ENCODE measurements at places on chromosomes 4 and X.

DNA sequence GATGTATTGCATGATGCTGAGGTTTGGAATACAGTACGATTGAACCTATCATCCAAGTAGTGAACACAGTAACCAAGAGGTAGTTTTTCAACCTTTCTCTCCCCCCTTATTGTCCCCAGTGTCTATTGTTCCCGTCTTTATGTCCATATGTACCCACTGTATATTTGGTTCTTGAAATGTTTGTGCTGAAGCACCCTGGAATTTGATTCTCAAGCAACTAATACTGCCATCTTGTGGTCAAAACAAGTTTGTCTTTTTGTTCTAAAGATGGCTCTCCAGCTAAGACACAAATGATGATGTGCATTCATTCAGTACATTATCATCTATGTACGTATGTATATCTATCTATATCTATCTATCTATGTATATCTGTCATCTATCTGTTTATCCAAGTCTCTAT, 33.5 kb upstream of the DCX start:
- no peak for DNase-seq

DNA sequence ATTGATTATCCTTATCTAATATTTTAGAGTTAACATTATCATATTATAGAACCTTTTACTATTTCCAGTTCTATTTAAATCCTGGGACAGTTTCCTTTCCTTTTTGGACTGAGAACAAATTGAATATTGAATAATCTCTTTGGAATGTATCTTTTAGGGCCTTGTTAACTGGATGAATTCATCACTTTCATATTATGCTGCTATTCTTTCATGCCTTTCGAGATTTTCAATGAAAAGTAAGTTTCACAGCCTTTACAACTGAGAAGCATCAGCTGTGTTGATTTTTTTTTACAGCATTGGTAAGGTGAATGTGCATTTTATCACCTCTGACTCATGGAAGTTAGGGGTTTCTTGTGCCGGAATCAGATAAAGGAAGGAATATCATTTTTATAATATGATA, 39.6 kb downstream of the PDLIM5 start:
- no peak for DNase-seq

DNA sequence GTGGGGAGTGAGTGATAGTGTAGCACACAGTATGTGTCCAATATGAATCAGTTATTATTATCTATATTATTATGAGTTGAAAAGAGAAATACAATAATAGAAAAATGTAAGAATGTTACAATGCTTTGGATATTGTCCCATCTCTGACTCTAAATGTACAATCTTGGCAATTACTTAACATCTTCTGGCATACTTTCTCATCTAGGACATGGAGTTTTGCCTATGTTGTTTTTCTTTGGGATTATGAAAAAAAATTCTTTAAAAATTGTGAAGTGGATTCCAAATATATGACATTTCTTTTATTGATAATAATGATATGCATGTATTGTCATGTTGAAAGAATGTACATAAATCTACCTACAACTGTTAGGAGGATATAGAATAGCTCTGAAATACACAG, 84.1 kb downstream of the TBCK start:
- DNase-seq, result no peak

- DNase-seq, result no peak
Observed at GRCh38 chr4:104416725-104417356, 77.9 kb downstream of the CXXC4 start.

DNA sequence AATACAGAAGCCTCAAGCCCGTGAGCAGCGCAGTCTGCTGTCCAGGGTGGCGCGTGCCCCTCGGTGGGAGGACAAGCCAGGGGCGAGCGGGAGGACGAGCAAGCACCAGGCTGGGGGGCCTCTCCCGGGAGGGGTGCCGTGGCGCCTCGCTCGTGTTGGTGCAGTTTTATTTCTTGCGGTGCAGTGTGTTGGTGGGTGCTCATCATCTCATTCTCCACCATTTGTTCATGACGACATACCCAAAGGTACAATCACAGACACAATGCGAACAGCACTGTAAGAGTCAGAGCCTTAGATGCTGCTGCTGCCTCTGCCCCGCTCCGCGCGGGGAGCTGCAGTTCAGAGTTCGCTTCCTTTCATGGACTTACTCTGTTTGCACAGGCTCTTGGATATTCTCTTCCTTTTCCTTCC, 30.3 kb downstream of the RGS12 start:
- DNase-seq, result no peak

DNA sequence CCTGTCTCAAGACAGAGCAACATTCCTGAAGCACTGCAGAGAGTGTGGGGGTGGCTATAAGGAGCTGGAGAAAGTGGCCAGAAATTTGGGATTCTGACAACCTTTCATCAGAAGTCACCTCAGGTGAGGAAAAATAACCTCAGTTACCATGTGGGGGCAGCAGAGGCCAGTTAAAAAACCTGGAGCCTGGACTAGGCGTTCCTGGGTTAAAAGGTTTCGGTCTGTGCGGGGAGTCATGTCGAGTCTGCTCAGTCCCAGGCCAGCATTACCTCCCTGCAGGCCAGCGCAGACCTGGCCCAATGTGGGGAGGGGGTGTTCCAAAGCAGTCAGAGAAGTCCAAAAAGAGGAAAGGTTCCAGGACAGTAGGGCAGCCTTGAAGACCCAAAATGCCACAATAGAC, 10.9 kb upstream of the NALF2 start:
- DNase-seq, result no peak

GRCh38 chrX:43479850-43480249, 176.2 kb upstream of the MAOA start:
- no peak for DNase-seq

DNA sequence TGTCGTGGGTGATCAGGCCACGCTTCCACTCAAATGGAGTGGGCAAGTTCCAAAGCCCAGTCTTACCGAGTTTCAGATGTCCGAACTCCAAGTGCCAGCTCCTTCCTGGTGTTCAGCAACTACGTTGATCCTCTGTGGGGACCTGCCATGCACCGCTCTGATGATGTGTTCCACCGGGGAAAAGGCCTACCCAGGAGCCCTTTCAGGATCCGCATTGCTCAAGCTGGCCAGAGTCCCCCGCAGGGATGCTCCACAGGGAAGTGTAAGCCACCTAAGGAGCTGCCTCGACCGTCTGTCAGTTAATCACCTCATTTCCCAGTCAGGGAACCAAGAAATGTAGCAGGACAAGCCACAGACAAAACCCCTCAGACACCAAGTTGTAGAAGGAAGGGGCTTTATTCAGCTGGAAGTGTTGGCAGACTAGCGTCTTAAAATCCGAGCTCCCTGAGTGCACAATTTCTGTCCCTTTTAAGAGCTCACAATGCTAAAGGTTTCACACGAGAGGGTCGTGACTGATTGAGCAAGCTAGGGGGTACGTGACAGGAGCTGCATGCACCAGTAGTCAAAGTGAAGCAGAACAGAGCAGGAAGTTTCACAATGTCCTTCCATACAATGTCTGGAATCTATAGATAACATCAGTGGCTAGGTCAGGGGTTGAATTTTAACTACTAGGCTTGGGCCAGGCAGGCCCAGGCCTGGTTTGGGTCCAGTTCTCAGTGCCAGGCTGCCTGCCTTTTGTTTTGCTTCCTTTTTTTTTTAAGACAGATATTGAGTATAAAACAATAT, 126.2 kb upstream of the ZDHHC15 start:
- DNase-seq, result no peak

DNA sequence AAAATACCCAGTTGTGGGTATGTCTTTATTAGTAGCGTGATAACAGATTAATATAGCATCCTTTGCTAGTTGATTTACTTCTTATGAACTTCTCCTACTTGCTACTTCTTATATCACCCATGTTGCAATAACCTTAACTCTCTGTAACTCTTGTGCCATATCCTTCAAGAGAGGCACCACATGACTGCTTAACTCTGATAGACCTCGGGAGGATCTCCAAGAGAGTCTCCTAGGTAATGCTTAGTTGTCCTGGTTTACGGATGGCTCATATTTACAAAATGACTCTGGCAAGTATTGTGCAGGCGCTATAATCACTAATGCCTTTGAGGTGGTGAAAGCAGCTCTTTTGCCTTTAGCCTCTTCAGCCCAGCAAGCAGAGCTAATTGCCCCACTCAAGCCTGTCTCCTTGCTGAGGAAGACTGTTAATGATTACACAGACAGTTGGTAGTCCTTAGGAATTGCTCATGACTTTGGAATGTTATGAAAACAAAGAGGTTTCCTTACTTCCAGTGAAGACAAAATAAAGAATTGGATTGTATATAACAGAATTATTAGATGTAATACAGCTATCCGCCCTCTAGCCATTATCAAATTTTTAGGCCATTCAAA, 1305.8 kb downstream of the PCDH7 start:
- peak; percentile 31 for DNase-seq

DNA sequence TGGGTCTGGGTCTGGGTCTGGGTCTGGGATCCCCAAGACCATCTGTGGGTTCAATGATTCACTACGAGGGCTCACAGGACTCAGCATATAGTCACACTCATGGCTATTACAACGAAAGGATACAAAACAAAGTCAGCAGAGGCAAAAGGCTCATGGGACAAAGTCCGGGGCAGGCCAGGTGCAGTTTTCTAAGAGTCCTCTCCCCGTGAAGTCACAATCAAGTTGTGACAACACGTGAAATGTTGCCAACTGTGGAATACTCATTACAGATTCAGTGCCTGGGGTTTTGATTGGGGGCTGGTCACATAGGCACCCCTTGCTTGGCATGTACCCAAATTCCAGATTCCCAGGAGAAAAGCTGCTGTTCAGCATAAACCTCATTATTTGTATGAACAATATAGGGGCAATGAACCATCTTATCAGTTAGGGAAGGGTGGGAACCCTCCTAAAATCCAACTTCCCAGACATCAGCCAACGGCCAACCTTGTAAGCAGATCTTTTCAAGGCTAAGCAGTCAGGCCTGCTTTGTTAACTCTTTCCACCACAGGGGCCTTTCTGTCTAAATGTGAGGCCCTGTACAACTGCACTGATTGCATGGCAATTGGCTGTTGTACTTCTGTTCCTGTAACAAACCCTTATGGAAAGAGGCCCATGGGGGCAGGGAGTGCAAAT, 58.2 kb upstream of the DIPK2B start:
- DNase-seq, result no peak

GRCh38 chr4:107751670-107752069, 31.6 kb upstream of the PAPSS1 start:
- no peak for DNase-seq

- no peak for DNase-seq
Observed at GRCh38 chr4:184988611-184989010, 29.7 kb upstream of the HELT start.

DNA sequence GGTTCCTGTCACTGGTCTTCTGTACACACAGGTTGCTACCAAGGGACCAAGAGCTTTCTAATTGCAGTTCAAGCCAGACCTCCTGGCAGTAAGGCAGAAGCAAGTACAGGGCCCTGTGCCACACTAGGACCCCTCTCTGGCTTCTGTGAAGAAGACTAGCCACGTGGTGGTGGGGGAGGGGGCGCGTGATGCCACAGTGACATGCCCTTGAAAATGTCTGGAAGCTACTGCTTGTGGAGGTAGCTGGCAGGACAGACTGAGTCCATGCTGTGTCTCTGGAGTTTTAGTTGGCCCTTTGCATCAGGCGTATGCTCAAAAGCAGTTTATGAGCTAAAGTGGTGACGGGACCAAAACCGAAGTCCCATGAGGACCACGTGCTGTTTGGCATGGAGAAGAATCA, 50.9 kb downstream of the RTL5 start:
- DNase-seq, result no peak

GRCh38 chrX:152912106-152912505, 14.2 kb downstream of the ZNF185 start:
- no peak for DNase-seq

DNA sequence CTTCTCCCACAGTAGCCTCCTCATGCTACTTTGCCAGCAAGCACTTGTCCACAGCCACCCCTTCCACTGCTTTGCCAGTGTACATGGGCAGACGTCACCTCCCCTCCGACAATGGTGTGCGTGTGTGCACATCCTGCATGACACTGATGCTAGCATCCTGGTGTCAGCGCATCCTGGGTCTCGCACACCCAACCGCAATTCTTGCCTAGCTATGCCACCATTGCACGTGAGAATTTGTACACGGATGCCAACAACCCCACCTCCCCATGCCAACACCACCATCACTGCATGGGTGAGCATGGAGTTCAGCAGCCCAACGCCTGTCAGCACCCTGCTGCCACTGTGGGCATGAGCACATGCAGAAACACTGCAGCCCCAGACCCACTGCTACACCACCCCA, 550.0 kb downstream of the STPG2 start:
- DNase-seq, result no peak

DNA sequence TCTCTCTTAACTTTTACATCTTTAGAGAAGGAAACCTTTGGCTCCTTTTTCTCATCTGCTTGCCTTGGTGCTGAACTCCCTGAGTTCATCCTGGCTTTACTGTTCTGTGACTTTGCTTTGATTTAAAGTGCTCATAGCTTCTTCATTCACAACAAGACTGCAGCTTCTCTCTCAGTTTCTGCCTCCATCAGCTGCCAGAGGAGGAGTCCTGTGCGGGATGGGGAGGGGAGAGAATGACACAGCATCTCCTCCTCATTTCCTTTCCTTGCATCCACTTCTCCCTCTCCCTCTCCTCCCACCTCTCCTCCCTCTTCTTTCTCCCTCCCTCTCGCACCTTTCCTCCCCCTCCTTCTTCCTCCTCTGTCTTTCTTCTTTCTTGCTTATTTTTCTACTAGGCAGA, 42.0 kb downstream of the CBLL2 start:
- no peak for DNase-seq

DNA sequence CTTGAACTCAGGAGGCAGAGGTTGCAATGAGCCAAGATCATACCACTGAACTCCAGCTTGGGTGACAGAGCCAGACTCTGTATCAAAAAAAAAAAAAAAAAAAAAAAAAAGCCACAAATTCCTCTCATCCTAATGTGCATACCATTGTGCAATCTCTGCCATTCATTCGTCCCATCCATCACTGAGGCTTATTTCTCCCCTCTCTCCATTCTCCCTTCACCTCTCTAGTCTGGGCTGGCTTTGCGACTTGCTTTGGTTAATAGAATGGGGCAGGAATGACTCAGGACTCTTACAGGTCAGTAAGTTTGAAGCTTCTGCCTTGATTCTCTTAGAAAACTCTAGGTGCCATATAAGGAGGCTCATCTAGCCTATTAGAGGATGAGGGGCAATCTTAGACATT, 60.3 kb upstream of the DDX3X start:
- no peak for DNase-seq

- DNase-seq, result no peak
Observed at GRCh38 chrX:13126775-13127174, 82.4 kb upstream of the FAM9C start.

DNA sequence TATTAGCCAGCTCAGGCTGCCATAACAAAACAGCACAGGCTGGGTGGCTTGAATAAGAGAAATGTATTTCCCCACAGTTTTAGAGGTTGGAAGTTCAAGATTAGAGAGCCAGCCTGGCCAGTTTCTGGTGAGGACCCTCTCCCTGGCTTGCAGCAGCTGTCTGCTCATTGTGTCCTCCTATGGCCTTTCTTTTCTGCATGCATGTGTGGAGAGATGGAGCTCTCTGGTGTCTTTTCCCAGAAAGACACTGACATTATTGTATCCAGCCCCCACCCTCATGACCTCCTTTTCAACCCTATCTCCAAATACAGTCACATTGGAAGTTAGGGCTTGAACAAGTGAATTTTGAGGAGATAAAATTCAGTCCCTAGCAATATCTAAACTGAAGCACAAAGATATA, 263.8 kb upstream of the PABPC4L start:
- DNase-seq, result no peak
